ENCODE measurements at places on chromosomes 4 and X. TPM values are rescaled to one million over a fixed set of nuclear protein-coding genes. Genes with fewer than 3 reads are reported as not detected.

GRCh38 chr4:106287353-106287969, 28.5 kb downstream of the TBCK start:
- H3K36me3 ChIP-seq: no peaks in the 10 kb centered on the region
- H3K4me3 ChIP-seq: no peak overlapping the region
- no peaks in the 10 kb centered on the region for H3K27me3 ChIP-seq
- no peak for DNase-seq
- no peaks in the 10 kb centered on the region for H3K4me1 ChIP-seq

DNA sequence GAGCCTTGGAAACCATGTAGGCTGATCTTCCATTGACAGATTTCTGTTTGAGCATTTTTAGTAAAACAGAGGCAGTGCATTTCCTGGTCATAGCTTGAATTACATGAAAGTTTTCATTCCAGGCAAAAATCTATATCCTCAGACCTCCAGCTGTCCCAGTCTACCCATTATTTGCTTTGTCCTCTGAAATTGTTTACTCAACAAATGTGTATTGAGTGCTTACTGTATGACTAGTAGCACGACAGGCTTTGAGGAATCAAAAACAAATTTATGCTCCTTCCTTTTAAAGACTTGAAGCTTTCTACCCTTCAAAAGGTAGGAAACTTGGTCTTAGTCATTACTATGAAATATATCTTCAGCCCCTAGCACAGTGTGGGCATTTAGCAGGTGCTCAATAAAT, 307.9 kb upstream of the IGFBP7 start:
- no peaks in the 10 kb centered on the region for H3K36me3 ChIP-seq
- no peak overlapping the region for H3K4me3 ChIP-seq
- H3K27ac ChIP-seq: no peak overlapping the region
- no peaks in the 10 kb centered on the region for H3K4me1 ChIP-seq

GRCh38 chr4:98802770-98803198, 126.1 kb downstream of the EIF4E start:
- H3K27ac ChIP-seq: no peak overlapping the region
- no peaks in the 10 kb centered on the region for H3K27me3 ChIP-seq
- no peak for DNase-seq

RIBC1 gene
- 0.61 TPM for total RNA-seq

DNAAF6 gene
- total RNA-seq: not detected

UGT2B11 gene
- not detected for total RNA-seq

SEPSECS gene
- 10.6 TPM for total RNA-seq

Data from HCT116 (cell line).